ENCODE measurements at places on chromosomes 3 and 15. TPM values are rescaled to one million over a fixed set of nuclear protein-coding genes. Genes with fewer than 3 reads are reported as not detected.

- H3K4me3 ChIP-seq = no peak overlapping the region
- H3K27me3 ChIP-seq = no peaks in the 10 kb centered on the region
- no peaks in the 10 kb centered on the region for H3K36me3 ChIP-seq
- no peak for DNase-seq
- H3K4me1 ChIP-seq = peaks cover 38% of the 10 kb centered on the region
Observed at GRCh38 chr15:69557707-69558409, 105.2 kb downstream of the RPLP1 start.

- no peaks in the 10 kb centered on the region for H3K27me3 ChIP-seq
- DNase-seq = no peak
- H3K27ac ChIP-seq = no peak overlapping the region
- no peaks in the 10 kb centered on the region for H3K4me1 ChIP-seq
- H3K36me3 ChIP-seq = peaks cover 3% of the 10 kb centered on the region
Observed at GRCh38 chr15:62047282-62047827, 12.9 kb downstream of the VPS13C start.

GRCh38 chr3:31210068-31210645, 315.7 kb upstream of the GADL1 start:
- no peaks in the 10 kb centered on the region for H3K27me3 ChIP-seq
- H3K4me3 ChIP-seq = no peak overlapping the region
- H3K36me3 ChIP-seq = no peaks in the 10 kb centered on the region
- no peaks in the 10 kb centered on the region for H3K4me1 ChIP-seq
- H3K27ac ChIP-seq = no peak overlapping the region

DNA sequence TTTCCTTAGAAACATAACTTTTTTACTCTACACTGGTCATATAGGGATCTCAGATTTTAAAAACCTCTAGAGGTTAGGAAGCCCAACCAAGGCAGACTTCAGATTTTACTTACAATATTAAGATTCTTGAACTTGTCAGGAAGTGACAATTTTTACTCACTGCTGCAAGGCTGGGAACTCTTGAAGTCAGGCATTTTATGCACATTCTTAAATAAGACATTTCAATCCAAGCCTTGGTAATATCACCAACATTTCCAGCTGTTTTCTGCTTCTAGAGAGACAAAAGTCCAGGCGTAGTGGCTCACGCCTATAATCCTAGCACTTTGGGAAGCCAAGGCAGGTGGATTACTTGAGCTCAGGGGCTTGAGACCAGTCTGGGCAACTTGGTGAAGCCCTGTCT, 33.6 kb upstream of the UBP1 start:
- no peak for DNase-seq
- H3K27ac ChIP-seq = no peak overlapping the region
- H3K27me3 ChIP-seq = no peaks in the 10 kb centered on the region
- peaks cover 3% of the 10 kb centered on the region for H3K4me1 ChIP-seq
- H3K36me3 ChIP-seq = peaks cover under 1% of the 10 kb centered on the region

GRCh38 chr15:66139591-66140207, 113.9 kb downstream of the MEGF11 start:
- H3K27ac ChIP-seq = no peak overlapping the region
- H3K4me3 ChIP-seq = no peak overlapping the region
- H3K36me3 ChIP-seq = no peaks in the 10 kb centered on the region
- no peaks in the 10 kb centered on the region for H3K27me3 ChIP-seq

DNA sequence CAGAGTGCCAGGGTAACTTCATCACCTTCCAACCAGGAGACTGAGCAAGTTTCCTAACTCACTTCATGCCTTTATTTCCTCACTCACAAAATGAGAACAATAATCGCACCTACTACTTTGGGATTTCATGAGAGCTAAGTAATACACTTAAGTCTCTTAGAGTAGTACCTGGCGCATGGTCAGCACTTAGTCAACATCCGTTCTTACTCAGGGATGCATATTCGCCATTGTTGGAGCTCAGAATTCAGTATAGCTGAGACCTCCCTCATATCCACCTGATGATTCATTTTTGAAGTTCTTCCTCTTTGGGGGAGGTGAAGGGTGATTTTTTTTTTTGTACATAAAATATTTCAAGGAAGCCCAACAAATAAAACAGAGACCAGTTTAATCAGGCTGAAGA, 188.2 kb downstream of the AGBL1 start:
- H3K27me3 ChIP-seq = no peaks in the 10 kb centered on the region
- H3K27ac ChIP-seq = no peak overlapping the region
- H3K4me3 ChIP-seq = no peak overlapping the region
- no peak for DNase-seq

- H3K27ac ChIP-seq = peak overlapping the region; percentile 44
- H3K4me1 ChIP-seq = peaks cover 39% of the 10 kb centered on the region
- DNase-seq = no peak
- peaks cover 68% of the 10 kb centered on the region for H3K36me3 ChIP-seq
Observed at GRCh38 chr3:186971578-186971977, 41.3 kb downstream of the ST6GAL1 start.

GRCh38 chr3:143188881-143189280, 69.3 kb downstream of the CHST2 start:
- no peaks in the 10 kb centered on the region for H3K27me3 ChIP-seq
- no peaks in the 10 kb centered on the region for H3K4me1 ChIP-seq
- no peak for DNase-seq
- H3K4me3 ChIP-seq = no peak overlapping the region
- no peak overlapping the region for H3K27ac ChIP-seq

GRCh38 chr3:8658306-8659212, 14.0 kb upstream of the SSUH2 start:
- DNase-seq = no peak
- H3K4me3 ChIP-seq = no peak overlapping the region
- H3K27me3 ChIP-seq = peaks cover 28% of the 10 kb centered on the region

GRCh38 chr15:69760258-69760845, 307.7 kb downstream of the RPLP1 start:
- H3K4me1 ChIP-seq = peaks cover 11% of the 10 kb centered on the region
- no peak for DNase-seq
- no peak overlapping the region for H3K27ac ChIP-seq
- no peak overlapping the region for H3K4me3 ChIP-seq
- H3K36me3 ChIP-seq = no peaks in the 10 kb centered on the region

DNA sequence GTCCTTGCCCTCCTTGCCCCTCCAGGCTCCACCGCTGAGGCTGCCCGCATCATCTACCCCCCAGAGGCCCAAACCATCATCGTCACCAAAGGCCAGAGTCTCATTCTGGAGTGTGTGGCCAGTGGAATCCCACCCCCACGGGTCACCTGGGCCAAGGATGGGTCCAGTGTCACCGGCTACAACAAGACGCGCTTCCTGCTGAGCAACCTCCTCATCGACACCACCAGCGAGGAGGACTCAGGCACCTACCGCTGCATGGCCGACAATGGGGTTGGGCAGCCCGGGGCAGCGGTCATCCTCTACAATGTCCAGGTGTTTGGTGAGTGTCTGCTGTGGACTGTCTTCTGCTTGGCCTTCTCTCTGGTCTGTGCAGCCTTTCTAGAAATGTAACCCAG, 61.0 kb downstream of the BOC start:
- no peak overlapping the region for H3K4me3 ChIP-seq
- no peak overlapping the region for H3K27ac ChIP-seq
- no peak for DNase-seq
- H3K4me1 ChIP-seq = peaks cover 19% of the 10 kb centered on the region

DNA sequence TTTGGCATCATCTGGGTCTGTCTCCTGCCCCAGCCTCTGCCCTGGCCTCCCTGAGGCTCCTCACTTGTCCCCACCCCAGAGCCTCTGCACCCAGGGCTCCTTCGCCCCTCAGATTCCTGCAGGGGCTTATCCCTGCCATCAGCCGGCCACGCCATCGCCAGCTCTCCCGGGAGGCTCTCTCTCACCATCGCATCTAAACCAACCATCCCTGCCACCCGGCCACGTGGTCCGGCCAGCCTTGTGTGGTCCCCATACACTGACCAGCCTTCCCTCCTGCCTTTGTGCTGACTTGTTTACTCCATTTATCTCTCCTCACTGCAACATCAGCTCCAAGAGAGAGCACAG, 134.3 kb upstream of the IQSEC1 start:
- H3K36me3 ChIP-seq = no peaks in the 10 kb centered on the region
- H3K27ac ChIP-seq = no peak overlapping the region
- no peak overlapping the region for H3K4me3 ChIP-seq

DNA sequence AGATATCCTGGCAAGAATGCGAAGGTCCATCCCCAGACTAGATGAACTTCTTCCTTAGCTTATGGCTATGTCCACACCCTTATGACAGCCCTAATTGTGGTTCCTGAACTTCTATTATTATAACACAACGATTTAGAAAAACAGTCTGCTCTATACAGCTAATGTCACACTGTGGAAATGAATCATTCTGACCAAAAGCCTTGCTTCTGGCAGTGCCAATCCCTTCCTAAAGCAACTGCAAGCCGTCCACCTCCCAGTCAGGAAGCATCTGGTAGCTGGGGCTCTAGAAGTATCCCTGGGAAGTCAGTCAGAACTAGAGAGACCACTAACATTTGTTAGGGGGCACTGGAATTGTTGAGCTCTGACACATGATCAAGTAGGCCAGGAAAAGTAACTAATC, 45.0 kb downstream of the MYO5A start:
- H3K36me3 ChIP-seq = peaks cover 4% of the 10 kb centered on the region
- H3K4me3 ChIP-seq = no peak overlapping the region
- peak overlapping the region; percentile 9 for H3K27ac ChIP-seq
- DNase-seq = no peak
- H3K4me1 ChIP-seq = peaks cover 55% of the 10 kb centered on the region

DNA sequence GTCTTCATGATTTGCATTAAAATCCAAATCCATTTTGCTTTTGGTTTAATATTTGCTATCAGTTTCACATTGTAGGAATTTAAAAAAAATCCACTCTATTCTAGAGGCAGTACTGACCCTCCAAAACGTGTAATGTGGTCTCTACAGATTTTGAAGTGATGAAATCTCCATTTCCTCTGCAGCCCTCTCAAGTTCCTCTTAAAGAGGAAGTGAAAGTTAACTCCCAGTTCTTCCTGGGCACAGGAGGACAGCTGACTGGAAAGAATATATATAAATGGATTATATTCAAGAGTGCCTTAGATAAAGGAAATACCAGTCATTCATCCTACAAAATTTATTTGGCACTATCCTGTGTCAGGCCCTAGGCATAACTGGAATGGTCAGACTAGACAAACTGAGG, 83.5 kb upstream of the PLCL2 start:
- peaks cover 2% of the 10 kb centered on the region for H3K27me3 ChIP-seq
- H3K27ac ChIP-seq = no peak overlapping the region
- H3K36me3 ChIP-seq = peaks cover 18% of the 10 kb centered on the region
- no peak overlapping the region for H3K4me3 ChIP-seq

DNA sequence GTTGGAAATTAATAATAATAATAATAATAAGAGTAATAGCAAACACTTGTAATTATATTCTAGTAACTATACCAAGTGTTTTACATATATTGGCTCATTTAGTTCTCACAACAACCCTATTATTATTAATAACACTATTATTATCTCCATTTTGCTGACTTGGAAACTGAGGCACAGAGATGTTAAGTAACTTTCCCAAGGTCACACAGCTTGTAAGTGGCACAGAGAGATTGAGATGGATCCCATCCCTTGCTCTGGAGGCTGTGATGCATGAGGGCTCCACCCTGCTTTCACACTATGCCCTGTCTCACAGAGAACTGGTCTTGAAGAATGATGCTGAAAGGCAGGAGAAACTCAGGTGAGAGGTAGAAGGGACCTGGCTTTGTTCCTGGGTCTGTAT, 31.9 kb downstream of the TRIM42 start:
- DNase-seq = no peak
- H3K4me3 ChIP-seq = no peak overlapping the region
- peaks cover 5% of the 10 kb centered on the region for H3K27me3 ChIP-seq
- peaks cover 12% of the 10 kb centered on the region for H3K4me1 ChIP-seq
- no peak overlapping the region for H3K27ac ChIP-seq

The CSPG5 gene
- 3.3 TPM for total RNA-seq

The TOPBP1 gene
- 36.2 TPM for total RNA-seq

The CCDC71 gene
- 32.0 TPM for total RNA-seq
